Iris pigment epithelial cell (primary cell): ENCODE measurements at places on chromosomes 7 and 10.

- DNase-seq = no peak
Measured at GRCh38 chr7:127415060-127415742, 22.7 kb upstream of the ZNF800 start.

- no peak for DNase-seq
Measured at GRCh38 chr7:10913457-10913856, 60.2 kb upstream of the PHF14 start.

- DNase-seq = no peak
Measured at GRCh38 chr10:104232613-104233102, 494 bp upstream of the CFAP43 start.

GRCh38 chr10:8034466-8035005, 20.0 kb upstream of the GATA3 start:
- DNase-seq = no peak

DNA sequence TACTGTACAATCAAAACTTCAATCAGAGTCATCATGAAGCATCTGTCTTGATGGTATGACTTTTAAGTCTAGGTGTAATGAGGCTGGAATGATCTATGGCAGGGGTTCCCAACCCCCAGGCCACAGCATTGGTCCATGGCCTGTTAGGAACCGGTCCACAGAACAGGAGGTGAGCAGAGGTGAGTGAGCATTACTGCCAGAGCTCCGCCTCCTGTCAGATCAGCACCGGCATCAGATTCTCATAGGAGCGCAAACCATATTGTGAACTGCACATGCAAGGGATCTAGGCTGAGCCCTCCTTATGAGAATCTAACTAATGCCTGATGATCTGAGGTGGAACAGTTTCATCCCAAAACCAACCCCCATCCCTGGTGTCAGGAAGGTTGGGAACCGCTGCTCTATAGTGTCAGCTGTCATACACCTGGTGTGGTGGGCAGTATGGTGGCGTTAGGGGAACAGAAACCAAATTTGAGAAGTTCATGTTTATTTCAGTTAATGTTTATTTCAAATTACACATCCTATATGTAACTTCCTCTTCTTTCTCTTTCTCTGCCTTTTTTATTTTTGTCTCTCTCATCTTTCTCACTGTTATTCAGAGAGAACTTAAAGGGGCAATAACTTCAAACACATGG, 432.6 kb downstream of the TNS3 start:
- DNase-seq = no peak

DNA sequence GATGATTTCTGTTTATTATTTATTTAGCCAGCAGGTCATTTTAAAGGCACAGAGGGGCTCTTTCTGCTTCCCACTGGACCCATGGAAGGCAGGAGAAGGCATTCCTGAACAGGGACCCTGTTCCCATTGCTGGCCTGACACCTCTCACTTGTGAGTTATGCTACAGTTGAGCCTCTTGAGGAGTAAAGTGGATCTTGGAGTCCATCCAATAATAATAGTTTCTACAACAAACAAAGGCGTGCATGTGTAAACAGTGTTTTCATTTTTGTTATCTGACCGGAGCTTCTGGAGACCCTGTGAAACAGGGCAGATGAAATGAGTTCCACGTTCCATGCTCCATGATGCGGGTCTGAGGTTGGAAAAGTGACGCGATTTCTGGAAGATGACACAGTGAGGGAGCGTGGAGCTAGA, 127.3 kb upstream of the HABP2 start:
- DNase-seq = peak; percentile 15

GRCh38 chr7:116101704-116102103, 71.1 kb upstream of the TFEC start:
- DNase-seq = peak; percentile 55

- no peak for DNase-seq
Measured at GRCh38 chr7:110780712-110781111, 310.2 kb upstream of the LRRN3 start.

- no peak for DNase-seq
Measured at GRCh38 chr10:93695740-93696139, 6.7 kb downstream of the FRA10AC1 start.

DNA sequence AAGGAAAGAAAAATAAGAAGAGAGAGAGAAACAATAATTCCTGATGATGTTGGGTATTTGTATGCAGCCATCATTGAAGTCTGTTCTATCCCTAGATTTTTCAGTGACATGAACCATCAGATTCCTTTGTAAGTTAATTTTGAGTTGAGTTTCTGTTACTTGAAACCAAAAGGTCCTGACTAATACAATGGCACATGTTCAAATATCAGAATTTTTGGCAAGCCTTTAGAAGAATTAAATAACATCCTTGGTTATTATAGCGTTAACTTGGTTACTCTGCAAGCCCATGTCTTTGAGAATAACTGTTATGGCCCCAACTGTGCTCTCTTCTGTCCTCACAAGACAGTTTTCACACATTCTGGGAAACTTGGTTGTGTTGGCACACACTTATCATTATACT, 66.5 kb downstream of the SYPL1 start:
- peak; percentile 44 for DNase-seq

GRCh38 chr10:89427629-89428028, 13.3 kb downstream of the IFIT5 start:
- peak; percentile 91 for DNase-seq
